ENCODE measurements at places on chromosomes 1 and 21.

GRCh38 chr1:102498929-102499328 is 502.2 kb upstream of the OLFM3 start:
- DNase-seq: no peak

- DNase-seq: no peak
Measured at GRCh38 chr1:58932859-58933598, 149.2 kb upstream of the JUN start.

GRCh38 chr1:98924977-98925376 is 79.7 kb downstream of the PLPPR5 start:
- DNase-seq: no peak

DNA sequence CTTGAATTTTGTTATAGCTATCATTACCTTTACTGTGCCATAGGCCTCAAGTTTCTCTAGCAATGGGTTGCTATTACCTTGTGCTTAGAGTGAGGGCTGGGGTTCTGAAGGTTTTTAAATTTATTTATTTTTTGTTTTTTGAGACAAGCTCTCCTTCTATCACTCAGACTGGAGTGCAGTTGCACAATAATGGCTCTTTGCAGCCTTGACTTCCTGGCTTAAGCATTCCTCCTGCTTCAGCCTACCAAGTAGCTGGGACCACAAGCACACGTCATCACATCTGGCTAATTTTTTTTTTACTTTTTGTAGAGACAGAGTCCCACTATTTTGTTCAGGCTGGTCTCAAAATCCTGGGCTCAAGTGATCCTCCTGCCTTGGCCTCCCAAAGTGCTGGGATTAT is 41.5 kb downstream of the SNX27 start:
- DNase-seq: no peak

DNA sequence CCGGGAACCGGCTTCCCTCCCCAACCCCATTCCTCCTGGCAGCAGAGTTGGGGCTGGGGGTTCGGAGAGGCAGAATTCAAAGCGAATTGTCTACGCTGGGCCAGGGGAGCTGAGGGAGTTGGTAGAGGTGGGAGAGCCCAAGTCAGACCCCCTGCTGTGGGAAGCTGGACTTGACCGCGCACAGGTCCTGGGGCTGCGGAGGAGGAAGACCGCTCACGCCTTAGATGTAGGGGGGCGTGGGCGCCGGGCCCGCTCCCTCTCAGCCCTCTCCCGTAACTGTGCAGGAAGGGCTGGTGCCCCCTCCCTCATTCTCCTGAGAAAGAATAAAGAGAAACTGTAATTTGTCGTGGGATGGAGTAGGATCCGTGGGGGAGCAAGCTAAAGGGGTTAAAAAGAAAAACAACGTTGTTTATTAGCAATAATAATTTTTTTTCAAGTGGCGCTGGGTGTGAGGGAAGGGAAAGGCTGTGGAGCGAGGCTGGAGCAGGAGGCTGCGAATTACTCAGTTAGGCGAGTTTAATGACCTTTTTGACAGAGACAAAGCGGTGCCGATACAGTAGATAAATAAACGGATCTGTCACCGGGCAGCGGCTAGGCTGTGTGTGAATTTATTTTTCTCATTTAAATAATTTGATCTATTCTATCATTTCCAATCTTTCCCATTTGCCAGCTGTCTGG is 838 bp upstream of the GRIK3 start:
- DNase-seq: no peak

DNA sequence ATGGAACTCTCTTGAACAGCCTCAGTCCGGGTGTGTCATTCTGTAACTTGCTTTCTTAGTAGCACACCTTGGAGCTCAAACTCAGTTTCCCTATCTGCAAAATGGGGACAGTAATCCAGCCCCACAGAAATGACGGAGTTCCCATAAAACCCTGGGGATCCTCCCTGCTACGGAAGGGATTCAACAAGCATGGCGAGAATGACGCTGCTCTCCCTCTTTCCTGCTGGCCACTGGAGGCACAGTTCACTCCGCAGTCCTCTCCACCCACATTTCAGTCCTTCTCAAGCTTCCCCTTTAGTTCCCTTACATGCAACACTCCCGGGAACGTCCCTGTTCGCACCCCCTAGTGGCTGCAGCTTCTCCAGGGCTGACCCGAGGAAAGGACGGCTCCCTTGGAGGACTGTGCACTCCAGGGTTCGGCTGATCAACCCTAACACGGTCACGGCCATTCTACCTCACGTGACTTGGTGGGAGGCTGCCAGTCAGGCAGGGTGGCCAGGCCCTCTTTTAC is 20.6 kb downstream of the RUNX3 start:
- DNase-seq: no peak

- DNase-seq: no peak
Measured at GRCh38 chr21:44459712-44460440, 4.6 kb downstream of the LRRC3 start.
